ENCODE measurements at places on chromosomes 2 and 18.
A peak's percentile ranks its signal among the peaks of the same experiment; 100 is the strongest.

DNA sequence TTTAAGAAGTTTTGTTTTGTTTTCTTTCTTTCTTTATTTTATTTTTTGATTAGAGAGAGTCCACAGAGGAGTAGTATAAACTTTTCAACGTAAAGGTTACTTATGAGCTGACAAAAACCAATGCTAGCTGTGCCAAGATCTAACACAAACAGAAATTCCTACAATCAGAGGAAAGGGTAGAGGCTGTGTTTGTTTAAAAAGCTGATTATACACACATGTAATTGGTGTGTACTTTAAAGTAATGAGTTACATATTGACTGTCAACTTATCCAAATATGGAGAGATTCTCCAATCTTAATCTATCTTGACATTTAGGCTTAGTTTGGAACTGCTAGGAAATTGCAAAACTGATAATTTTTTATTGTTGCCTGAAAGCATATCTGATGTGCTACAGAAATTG is 63.7 kb upstream of the FAM110C start:
- no peak for DNase-seq

DNA sequence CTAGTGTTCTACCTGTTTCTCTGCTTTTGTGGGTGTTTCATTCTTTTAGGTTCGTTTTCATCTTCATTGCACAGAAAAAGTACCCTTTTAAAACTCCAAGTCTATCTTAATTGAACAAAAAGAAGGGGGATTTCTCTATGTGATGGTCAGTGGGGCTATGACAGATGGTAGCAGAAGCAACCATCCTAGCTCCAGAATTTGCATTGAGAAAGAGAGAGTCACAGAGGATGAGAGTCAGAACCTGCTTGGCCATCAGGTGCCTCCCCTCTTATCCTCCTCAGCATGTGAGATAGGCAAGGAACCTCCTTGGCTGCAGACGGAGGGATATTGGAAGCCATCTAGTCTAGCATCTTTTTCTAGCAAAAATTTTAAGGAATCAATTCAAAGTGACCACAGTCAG is 398.0 kb upstream of the DCC start:
- DNase-seq: no peak

DNA sequence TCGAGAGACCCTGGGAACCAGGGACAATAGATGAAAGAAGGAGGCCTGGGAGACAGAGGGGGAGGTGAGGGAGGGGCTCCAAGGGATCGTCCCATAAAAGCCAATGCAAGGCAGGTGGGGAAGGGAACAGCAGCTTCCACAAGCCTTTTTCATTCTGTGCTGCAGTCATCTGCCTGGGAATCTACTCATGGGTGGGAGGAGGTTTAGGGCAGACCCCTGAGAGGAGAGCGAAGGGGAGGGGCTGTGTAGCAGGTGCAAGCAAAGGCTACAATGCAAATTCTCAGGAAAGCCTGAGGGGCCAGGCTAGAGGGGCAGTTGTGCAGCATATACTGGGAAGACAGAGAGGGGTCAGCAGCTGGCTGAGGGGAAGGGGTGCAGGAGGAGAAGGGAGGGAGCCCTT is 135.4 kb downstream of the SETBP1 start:
- no peak for DNase-seq

DNA sequence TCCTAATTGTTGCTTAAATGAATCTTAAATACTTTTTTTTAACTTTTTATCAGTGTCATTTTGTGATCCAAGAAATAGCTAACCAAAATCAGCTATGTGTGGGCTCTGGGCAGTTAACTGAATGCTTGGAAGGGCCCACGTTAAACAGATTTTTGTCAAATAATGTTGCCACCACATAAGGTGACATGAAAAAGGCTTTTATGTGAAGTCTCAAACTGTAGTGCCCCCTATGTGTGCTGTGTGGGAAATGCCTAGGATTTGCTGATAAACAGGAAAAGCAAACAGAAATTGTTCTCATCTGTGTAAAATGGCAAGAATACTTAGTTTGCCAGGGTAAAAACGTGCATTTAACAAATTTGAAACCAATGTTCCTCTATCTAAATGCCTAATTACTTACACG is 242.2 kb downstream of the ZNF516 start:
- DNase-seq: no peak

DNA sequence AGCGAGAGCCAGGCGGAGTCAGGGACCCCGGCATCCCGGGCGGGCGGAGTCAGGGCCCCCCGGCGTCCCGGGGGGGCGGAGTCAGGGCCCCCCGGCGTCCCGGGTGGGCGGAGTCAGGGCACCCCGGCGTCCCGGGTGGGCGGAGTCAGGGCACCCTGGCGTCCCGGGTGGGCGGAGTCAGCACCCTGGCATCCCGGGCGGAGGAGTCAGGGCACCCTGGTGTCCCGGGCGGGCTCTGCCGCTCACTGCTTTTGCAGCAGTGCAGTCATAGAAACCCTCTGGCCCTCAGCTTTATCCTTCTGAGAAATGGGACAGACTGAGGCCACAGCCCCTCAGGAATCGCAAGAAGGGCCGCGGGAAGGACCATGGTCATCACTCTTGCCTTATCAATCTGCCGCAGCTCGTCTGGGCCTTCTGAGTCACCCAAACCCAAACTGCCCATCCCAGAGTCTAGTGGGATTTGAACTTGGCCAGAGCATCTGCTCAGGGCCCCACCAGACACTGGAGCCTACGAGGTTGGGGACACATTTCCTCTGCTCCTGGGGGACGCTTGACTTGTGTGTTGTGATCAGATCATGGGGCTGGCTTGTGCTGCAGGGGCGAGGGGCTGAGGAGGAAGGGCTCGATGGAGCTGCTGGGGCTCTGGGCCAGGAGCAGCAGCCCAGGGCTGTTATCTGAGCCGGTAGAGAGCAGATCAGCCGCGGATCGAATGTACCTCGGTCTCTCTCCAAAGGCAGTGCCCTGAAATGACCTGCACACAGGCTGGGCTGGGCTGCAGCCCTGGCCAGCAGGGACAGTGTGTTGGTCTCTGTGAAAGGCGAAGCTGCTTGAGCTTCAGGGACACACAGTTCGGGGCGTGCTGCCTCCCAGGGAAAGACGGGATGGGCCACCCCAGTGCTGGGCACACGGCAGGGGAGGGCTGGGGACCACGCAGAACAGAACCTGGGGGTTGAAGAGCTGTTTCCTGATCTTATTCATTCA is 290.1 kb upstream of the HDAC4 start:
- DNase-seq: no peak

GRCh38 chr2:127081826-127082633 is 24.9 kb downstream of the BIN1 start:
- DNase-seq: peak; percentile 33

All from stimulated activated CD8-positive, alpha-beta memory T cell treated with anti-CD3 and anti-CD28 coated beads, Interleukin-15, amount 100 ng/mL, for 24 hours (primary cell).